ENCODE measurements at places on chromosomes 1 and 21. TPM values are rescaled to one million over a fixed set of nuclear protein-coding genes. Genes with fewer than 3 reads are reported as not detected.

The RAB3B gene
- total RNA-seq, result 5.1 TPM

The FCGR3A gene
- total RNA-seq, result not detected

The ZYG11A gene
- total RNA-seq, result 2.3 TPM

The ANXA9 gene
- total RNA-seq, result 0.80 TPM

The SPRR2F gene
- not detected for total RNA-seq

The HRNR gene
- total RNA-seq, result not detected

The CD58 gene
- 21.8 TPM for total RNA-seq

The LCE2C gene
- total RNA-seq, result not detected

The MMEL1 gene
- total RNA-seq, result 0.18 TPM

The S100A16 gene
- 486 TPM for total RNA-seq

The SPRR3 gene
- total RNA-seq, result not detected

The CFHR2 gene
- not detected for total RNA-seq

The MR1 gene
- 7.9 TPM for total RNA-seq
